ENCODE measurements at places on chromosomes 3 and 15.

- DNase-seq: no peak
These were observed 309.9 kb upstream of the SATB1 start for GRCh38 chr3:18735005-18735404.

DNA sequence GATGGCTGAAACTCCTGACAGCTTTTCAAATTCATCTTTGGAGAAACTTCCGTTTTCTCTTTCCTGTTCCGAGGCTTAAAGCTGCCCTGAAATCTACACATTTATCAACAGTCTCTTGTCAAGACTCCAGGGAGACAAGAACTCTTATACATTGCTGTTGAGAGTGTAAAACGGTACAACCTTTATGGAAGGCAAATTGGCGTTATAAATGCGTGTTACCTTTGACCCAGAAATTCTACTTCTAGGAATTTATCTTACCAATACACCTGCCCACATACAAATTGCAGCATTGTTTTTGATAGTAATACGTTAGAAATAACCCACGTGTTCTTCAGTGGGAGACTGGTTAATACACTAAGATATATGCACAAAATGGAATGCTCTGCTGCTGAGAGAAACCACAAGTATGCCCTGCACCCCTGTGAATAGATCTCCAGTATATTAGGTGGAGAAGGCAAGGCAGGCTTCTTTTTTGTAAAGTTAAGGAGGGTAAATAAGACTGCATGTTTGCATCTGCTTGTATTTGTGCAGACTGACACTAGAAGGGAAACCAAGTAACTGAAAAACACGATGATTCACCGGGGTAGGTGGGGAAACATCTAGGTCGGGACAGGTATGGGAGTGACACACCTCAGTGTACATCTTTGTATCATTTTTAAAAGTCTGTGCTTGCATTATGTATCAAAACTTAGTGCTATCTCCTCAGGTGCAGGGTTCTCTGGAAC lies 97.5 kb downstream of the IGF1R start:
- no peak for DNase-seq

DNA sequence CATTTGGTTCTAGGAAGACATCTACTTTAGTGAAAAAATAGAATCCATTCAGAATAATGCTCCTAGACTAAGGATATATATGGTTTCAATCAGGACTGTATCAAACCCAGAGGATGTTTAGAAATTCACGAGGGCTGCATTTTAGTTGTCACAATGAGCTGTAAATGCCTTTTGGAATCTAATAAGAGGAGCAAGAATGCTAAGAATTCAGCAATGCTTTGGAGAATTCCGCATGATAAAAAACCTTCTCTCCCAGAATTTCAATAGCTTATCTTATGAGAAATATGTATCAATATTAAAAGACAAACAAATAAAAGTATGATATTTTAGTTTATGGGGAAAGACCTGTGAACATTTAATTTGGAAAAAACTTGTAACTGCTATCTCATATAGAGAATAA lies 885.1 kb downstream of the ZPLD1 start:
- DNase-seq: no peak

DNA sequence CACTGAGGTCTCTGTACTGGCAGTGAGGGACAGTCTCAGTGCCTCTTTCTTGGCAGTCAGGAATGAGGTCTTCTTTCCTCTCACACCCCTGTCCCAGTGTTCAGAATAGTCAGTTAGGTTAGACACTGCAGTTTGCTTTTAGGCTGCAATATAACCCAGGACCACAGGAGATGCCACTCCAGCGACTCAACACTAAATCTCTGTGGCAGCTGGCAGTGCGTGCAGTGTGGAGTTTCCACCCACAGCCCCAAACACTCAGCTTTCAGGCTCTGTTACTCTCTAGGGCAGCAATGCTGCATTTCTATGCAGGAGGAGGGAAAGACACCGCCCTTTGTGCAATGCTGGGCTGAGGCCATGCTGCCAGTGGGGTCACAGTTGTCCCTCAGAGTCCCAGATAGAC lies 150.2 kb upstream of the SUCLG2 start:
- DNase-seq: no peak

GRCh38 chr15:86054338-86054737 lies 25.3 kb upstream of the AGBL1 start:
- DNase-seq: no peak

- DNase-seq: no peak
These were observed 28.9 kb downstream of the TBL1XR1 start for GRCh38 chr3:177168431-177168830.

GRCh38 chr3:119145128-119145499 lies 851 bp upstream of the TEX55 start:
- DNase-seq: no peak

GRCh38 chr3:164550857-164551256 lies 527.4 kb downstream of the SI start:
- peak; percentile 8 for DNase-seq

DNA sequence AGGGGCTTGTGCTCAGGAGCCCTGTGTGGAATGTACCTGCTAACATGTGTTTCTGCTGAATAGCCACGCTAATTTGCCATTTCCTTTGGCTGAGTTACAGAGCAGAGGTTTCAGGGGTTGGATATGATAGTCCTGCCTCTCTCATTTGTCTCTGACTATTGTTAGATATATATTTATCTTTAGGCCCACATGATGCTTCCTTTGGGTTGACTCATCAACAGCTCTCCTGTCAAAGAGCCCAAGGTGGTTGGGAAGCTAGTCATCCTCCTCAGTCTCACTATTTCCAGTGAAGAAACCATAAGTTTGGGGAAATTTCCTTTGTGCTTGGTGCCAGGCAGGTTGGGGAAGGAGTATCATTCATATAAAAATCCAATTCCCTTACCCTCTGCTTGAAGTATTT lies 1194.6 kb downstream of the ZPLD1 start:
- no peak for DNase-seq

GRCh38 chr3:131546441-131546840 lies 43.7 kb upstream of the MRPL3 start:
- DNase-seq: no peak

GRCh38 chr3:120567370-120568201 lies 28.6 kb upstream of the NDUFB4 start:
- DNase-seq: peak; percentile 49

DNA sequence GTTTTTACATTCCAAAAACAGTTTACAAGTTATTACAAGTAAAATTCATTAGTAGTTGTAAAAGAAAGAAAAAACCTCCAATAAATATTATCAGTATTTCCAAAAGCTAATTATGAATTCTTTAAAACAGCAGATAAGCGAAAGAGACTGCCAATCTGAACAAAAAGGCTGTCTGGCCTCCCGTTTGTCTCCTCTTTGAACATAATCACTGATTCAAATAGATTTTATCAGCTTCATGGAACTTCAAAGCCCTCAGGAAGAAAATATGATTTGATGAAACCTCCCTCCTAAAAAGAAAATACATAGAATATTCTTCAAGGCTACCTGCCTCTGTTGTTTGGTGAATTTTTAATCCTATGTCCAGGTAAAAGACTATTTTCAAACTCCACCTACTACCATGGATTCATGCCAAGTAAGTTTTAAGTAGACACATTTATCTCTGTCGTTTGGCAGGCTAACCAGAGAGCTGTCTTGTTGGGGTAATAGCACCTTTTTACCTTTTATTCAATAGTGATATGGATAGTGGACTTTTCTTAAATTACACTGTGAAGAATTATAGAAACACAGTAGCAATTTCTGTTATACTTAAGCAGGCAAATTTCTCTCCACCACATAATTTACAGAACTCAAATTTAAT lies 35.0 kb downstream of the SATB1 start:
- no peak for DNase-seq

DNA sequence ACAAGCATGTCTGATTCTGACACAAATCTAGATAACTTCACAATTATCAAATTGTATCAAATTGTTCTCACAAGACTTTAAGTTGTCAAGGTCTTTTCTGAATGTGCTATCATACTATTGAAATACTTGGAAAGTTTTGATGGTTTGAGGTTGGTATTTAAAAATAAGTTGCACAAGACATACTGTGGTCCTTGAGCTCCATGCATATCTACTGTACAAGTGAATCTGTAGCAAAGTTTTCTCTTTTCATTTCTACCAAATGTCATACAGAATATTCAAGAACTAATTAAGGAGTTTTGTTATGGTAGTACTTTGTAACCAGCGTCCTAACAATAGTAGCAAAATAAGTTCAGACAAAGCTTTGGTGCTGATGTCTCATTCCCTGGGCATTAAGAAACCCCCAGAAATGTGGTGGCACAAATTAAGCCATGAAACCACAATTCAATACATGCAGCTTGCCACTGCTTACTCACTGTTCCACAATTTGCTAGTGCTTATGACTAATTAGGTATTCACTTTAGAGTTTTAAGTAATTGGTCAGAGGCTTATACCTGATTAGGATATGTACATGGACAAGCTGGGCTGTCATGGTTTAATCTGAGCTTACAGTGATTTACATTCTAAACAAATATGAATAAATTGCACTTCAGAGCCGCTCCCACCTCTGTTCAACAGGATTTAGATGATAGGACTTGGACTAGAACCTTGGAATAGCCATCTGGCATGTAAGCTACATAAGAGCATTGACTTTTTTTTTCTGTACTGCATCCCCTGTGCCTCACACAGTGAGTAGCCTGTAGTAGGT lies 8.8 kb downstream of the TBC1D23 start:
- DNase-seq: no peak

- no peak for DNase-seq
These were observed 108.3 kb downstream of the VGLL4 start for GRCh38 chr3:11535243-11535960.

DNA sequence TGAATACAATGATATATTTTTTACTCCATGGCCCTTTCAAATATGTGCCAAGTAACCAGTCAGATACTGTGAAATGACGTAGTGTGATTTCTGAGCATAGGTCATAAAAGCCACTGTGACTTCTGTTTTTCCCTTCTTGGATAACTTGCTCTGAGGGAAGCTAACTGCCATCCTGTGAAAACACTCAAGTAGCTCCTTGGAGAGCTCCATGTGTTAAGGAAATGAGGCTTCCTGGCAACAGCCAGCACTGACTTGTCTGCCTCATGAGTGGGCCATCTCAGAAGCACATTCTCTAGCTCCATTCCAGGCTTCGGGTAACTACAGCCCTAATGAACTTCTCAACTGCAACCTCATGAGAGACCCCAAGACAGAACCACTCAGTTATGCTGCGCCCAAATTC lies 9.5 kb upstream of the CCDC80 start:
- DNase-seq: no peak

DNA sequence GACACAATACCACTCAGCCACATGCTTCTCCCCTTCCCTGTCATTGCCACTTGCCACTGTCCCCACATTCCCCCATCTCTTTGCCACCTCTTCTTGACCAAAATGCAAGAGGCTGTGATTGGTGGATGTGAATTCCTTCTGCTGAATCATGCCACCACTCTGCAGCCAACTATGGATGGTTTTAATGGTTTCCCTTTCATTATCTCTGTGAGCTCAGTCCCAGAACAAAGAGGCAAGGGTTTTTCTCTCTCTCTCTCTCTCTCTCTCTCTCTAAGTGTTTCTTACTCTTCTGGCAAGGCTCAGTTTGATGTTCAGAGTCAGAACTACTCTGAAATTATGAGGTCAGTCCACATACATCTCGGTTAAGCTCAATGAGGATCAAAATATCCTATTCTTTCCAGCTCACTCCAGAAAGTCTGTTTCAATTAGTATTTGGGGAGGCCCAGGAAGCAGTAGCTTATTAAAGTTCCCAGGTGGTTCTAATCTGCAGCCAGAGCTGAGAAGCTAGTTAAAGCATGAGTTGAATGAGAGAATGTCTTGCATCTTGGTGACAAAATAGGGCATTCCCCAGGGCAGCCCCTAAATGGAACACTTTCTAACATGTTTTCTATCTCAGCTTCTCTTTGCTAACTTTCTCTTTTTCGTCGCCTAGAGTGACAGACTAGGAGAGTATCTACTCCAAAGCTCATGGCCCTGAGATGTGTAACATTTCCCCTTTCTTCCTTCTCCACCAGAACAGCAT lies 8.5 kb upstream of the ILDR1 start:
- DNase-seq: no peak

DNA sequence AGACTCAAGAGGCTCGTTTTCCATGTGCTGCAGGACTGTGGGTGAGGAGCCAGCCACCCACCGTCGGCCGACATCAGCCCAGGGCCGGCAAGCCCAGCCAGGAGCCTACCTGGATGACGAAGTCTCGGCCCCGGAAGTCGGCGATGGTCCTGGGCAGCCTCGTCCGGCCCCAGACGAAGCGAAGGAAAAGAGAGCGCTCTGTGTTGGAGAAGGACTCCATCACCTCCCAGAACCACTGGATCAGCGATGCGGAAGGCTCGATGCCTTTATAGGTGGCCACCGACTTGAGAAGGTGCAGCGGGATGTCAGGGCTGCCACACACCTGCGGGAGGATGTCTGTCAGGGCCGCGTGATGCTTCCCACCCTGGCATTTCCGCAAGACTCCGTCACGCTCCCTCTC lies 13.8 kb upstream of the OCA2 start:
- DNase-seq: no peak

- DNase-seq: no peak
These were observed 17.4 kb upstream of the CLDN18 start for GRCh38 chr3:137992592-137992991.

GRCh38 chr3:101146946-101147345 lies 153.7 kb upstream of the ABI3BP start:
- no peak for DNase-seq

DNA sequence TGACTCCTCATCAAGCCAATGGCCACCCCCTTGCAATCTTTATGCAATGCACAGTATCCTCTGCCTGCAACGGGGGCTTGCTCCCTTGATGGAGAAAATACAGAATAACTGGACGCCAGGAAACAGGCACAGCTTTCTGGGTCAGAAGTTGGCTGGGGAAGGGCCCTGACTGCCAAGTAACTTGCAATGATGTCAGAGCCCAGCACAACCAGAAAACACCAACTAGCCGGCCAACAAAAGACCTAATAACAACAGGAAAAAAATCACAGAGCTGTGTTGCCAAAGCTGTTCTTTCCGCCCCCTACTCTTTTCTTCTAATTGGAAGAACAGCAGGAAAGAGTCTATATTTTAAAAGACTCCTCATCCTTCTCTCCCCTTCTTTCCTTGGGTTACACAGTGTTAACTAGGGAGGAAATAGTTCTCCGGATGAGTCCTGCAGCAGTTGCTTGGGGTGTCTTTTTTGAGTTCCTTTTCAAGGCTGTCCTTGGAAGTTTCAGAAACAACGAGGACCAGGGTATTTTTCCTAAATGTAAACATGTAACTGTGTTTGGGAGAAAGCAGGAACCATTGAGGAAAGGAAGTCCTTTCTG lies 1.4 kb upstream of the SEMA6D start:
- no peak for DNase-seq

DNA sequence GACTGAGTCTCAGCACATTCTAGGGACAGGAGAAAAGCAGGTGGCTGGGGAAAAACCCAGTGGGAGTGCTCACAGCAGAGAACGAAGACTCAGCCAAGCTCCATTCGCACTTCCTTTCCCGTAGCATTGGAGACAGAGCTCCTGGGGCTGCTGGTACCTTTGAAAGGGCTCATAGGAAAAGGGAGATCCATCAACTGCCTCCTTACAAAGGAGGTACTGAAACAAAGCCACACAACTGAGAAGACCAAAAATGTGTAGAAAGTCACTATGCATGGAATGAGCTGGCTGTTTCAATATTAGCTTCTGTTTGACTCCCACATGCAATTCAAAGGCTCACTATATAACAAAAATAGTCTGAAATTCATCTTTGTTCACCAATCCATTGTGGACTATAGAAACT lies 16.9 kb downstream of the STIMATE start:
- no peak for DNase-seq

DNA sequence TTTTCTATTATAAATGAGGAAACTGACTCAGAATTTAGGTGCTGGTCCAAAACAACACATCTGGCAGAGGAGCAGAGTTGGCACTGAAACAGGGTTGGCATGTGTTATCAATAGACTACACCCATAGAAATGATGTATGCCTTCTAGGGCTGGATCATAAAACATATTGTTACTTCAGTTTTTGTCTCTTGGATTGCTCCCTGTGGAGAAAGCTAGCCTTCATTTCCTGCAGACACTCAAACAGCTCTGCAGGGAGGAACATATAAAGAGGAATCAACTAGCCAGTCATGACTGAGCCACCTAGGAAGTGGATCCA lies 507 bp upstream of the MRPL3 start:
- peak; percentile 13 for DNase-seq
